ENCODE measurements at places on chromosomes 12 and 14. TPM values are rescaled to one million over a fixed set of nuclear protein-coding genes. Genes with fewer than 3 reads are reported as not detected.

KRT6A gene
- total RNA-seq = not detected

RASSF8 gene
- 1.3 TPM for total RNA-seq

SAMD15 gene
- total RNA-seq = 0.76 TPM

DLGAP5 gene
- total RNA-seq = 68.2 TPM

ZNF385A gene
- total RNA-seq = 1.3 TPM

SMIM41 gene
- total RNA-seq = not detected

CDCA4 gene
- 57.5 TPM for total RNA-seq

KRT83 gene
- total RNA-seq = not detected

APOF gene
- 0.28 TPM for total RNA-seq

TMEM132C gene
- not detected for total RNA-seq

B3GNT4 gene
- 0.55 TPM for total RNA-seq

UNC79 gene
- total RNA-seq = 0.09 TPM

CLEC4A gene
- 0.95 TPM for total RNA-seq

Measured in activated T-cell treated with anti-CD3 and anti-CD28 coated beads, Interleukin-2, amount 50 U/mL, for 72 hours (primary cell).